ENCODE measurements at places on chromosomes 6 and 20.

GRCh38 chr6:132425176-132425575, 23.9 kb upstream of the MOXD1 start:
- no peak for DNase-seq

DNA sequence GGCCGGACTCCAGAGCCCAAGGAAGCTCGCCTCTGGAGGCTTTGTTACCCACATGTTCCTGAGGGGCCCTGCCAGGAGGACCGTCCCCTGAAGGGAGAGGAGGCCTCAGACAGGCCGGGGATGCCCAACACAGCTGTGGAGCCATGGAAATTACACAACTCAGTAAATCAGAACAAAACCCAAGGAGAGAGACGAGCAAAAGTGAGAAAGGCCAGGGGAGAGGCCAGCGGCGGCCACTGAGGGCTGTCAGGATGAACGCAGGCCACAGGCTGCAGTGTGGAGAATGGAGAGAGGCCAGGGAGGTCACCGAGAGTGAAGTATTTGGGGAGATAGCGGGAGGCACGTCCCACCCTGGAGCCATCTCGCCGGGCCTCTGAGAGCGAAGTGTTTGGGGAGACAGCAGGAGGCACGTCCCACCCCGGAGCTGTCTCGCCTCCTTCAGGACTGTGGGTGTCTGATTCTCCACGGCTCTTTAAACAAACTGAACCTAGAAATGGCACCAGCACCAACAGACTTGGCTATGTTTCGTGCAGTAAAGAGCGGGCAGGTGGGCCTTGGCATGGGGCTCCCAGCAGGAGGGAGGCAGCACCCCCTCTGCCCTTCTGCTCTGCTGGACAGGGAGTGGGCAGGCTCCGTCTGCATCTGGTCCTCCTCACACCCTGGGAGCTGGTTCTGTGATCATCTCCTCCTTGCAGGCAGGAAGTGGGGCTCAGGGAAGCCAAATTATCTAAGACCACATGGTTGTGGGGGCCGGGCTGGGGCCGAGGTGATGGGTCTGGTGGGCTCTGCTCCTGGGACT, 91.0 kb downstream of the YTHDF1 start:
- DNase-seq: no peak

GRCh38 chr6:151914484-151914883, 107.0 kb downstream of the ESR1 start:
- no peak for DNase-seq

- DNase-seq: no peak
Measured at GRCh38 chr6:134347885-134348805, 30.2 kb upstream of the SGK1 start.

Data from hindlimb muscle (tissue), 1 donor.